ENCODE measurements at places on chromosomes 5 and 9. TPM values are rescaled to one million over a fixed set of nuclear protein-coding genes. Genes with fewer than 3 reads are reported as not detected.
A peak's percentile ranks its signal among the peaks of the same experiment; 100 is the strongest.

DNA sequence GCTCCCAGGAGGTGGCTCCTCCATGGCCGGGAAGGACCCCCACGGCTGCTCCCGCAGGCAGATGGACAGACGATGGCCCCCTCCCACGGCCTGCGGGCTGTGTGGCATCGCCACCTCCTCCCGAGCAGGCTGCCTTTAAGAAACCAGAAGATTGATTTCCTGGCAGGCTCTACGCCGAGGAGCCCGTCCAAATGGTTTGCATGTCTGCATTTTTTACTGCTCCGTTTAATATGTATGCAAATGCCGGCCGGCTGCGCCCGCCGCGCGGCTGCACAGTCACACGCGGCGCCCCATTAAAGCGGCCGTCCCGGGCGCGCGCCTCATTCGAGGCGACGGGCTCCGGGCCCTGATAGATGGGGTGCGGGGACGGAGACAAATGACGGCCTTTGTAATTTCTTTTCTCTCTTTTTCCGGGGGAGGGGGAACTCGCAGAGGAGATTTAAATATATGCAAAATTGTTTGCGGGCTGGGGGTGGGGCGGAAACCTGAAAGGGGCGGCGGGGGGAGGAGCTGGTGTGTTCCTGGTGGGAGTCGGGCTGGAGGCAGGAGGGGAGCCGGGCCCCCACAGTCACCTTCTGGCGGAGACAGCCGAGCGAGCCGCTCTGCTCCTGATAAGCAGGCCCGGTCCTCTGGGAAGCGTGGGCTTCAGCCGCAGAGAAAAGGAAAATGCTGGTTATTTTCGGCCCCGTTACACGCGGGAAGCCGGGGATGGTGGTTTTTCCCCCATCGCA is 158.7 kb upstream of the IER5L start:
- no peak for DNase-seq

DNA sequence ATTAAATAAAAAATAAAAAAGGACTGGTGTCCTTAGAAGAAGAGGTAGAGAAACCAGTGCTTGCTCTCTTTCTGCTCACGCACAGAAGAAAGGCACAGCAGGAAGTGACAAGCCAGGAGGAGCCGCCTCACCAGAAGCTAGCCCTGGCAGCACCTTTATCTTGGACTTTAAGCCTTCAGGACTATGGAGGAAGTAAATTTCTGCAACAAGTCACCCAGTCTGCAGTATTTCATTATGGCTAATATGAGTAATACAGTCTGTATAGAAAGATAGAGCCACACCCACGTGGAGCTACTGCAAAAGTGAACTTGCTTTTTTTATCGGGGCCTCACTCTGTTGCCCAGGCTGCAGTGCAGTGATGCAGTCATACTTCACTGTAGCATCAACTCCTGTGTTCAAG is 68.4 kb downstream of the PDZD2 start:
- DNase-seq, result no peak

- no peak for DNase-seq
These were observed 16.8 kb downstream of the ABCA1 start for GRCh38 chr9:104911032-104911607.

DEPDC1B gene
- total RNA-seq, result 0.23 TPM

DNA sequence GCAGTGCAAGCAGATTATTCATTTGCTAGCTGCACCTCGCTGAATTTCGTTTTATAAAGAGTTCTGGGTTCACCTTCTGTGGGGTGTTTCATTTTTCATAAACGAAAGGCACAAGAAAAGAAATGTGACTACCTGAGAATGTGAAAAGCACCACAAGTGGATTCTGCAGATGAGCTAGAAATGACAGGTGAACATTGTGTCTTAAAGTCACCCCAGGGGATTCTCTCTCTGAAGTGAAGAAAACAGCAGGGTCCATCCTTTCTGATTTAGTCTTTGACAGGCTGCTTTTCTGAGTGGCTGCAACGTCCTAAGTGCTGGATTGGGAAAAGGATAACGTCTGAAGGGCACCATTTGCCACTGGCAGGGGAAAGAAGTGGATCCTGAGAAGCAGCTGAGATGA is 469.3 kb downstream of the SPATA31D1 start:
- no peak for DNase-seq

PCDHGA7 gene
- total RNA-seq, result 0.33 TPM

- DNase-seq, result peak; percentile 48
These were observed 206.6 kb upstream of the RFX3 start for GRCh38 chr9:3732077-3733038.

GRCh38 chr5:142655339-142656267 is 30.3 kb downstream of the FGF1 start:
- peak; percentile 77 for DNase-seq

CXXC5 gene
- 64.0 TPM for total RNA-seq

DNA sequence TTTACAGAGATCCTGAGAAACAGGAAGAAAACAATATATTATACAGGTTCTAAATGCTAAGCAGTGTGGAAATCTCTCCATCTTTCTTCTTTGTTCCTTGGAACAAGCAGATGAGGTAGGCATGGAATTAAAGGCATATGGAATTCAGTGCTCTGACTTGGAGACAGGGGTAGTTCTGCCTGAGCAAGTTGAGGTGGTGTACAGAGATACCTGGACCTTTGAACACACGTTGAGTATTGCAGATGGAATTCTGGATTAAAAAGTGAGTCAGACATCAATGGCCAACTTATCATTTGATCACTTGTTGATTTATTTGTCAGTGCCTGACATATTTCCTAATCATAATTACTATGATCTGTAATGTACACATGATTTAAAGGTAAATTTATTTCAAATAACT is 293.9 kb upstream of the IRX4 start:
- no peak for DNase-seq

DNA sequence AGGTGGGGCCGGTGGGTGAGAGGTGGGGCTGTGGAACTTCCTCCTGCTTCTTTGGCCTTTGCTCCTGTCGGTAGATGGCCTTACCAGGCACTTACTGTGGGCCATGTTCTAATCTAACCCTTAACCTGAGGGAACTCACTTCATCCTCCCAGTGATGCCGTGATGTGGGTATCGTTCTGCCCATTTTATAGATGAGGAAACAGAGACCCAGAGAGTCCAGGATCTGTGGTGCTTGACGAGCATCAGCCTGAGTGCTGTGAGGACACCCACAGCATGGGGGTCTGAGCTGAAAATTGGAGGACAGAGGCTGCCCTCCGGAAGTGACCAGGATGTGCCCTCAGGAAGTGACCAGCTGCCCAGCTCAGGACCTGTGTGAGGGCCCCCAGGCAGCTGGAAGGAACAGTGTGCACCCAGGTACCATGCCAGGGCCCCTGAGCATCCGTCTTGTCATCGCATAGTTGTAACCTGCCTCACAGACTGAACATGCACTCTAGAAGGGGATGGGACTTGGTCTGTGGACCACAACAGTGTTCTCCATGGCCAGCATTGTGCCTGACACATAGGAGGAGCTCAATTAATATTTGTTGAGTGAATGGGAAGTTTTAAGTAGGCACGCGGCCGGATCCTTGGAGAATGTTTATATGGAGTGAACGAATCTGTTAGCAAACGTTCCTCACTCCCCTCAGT is 8.5 kb downstream of the NEK6 start:
- DNase-seq, result no peak

SLCO6A1 gene
- total RNA-seq, result not detected

DNA sequence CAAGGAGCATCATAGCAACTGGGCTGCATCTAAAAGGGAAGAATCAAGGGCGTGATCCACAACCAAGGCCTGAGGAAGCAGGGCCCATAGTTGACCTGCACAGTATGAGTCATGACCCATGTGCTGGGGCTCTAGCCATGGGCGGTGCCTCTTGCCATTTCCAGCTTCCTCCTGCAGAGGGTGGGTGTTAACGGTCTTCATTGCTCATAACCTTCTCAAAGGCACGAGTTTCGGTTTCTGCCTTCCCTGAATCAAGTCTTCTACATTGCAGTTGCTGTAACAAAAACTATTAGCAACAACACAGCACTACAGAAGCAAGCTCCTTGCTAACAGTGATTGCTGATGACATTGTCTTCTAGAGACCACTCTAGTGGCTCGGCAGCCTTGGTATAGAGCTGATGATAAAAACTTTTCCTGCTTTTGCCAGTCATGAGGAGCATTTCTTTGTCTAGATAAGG is 66.9 kb downstream of the CTSL start:
- no peak for DNase-seq

EDIL3 gene
- 0.20 TPM for total RNA-seq

GRCh38 chr5:74519161-74519571 is 121.4 kb downstream of the ENC1 start:
- no peak for DNase-seq

DNA sequence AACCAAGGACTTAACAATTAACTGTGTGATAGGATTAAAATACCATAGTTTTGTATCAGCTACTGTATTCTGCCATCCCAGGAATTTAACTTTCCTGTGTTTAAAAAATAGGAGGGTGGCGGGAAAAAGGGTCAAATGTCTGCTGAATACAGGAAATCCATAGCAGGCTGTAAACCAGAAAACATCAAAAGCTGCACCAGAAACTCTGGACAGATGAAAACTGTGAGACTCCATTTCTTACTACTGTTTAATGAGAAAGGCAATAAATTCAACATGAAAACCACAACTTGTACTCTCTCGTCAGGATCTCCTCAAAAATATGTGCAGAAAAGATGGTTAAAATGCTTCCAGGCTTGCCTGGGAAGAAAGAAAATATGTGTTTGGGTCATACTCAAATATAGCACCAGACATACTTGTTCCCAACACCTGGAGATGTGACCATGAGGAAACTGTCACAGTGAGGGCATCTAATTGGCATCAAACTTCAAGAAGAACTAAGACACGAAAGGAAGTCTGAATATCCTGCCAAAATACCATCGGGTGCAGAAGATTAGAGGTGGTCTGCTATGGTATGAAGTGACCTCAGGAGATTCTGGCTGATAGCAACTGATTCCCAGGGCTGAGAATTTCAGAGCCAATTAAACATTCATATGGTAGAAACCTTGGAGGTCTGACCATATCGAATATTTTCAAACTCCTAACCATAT is 164.7 kb upstream of the TARS1 start:
- no peak for DNase-seq

PCDHB15 gene
- total RNA-seq, result 0.38 TPM

CXCL14 gene
- total RNA-seq, result 4.8 TPM

PCDHGB3 gene
- total RNA-seq, result 0.83 TPM

UBAC1 gene
- 18.7 TPM for total RNA-seq

FREM1 gene
- 0.86 TPM for total RNA-seq

DNA sequence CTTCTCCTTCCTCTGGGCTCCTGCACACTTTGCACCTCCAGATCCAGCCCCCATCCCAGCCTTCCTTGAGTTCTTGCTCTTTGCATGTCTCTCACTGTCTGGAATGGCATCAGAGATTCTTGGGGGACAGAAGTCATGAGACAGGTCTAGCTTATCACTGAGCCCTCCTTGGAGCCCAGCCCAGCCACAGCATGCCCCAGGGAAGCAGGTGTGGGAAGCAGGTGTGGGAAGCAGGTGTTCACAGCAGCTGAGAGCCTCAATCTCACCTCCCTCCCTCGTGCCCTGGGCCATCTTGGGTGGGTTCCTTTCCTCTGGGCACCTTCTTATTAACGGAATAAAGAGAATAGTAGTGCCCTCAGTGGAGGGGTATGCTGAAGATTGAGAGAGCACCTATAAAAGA is 27.2 kb downstream of the SLC6A7 start:
- no peak for DNase-seq

FAM78A gene
- 1.2 TPM for total RNA-seq

TSLP gene
- total RNA-seq, result 1.5 TPM

GRCh38 chr5:54224103-54224826 is 86.1 kb downstream of the ARL15 start:
- DNase-seq, result no peak

Data from left lobe of liver (tissue), 2 donors.